Left ventricle myocardium superior (tissue), 1 donor: ENCODE measurements at places on chromosomes 5 and 9. TPM values are rescaled to one million over a fixed set of nuclear protein-coding genes. Genes with fewer than 3 reads are reported as not detected.

Gene SH3GL2
- total RNA-seq, result 3.1 TPM

Gene NPR3
- 16.3 TPM for total RNA-seq

Gene FAM221B
- not detected for total RNA-seq

Gene SPATA31A3
- total RNA-seq, result not detected

Gene DAB2
- total RNA-seq, result 32.4 TPM

Gene LCN15
- 0.59 TPM for total RNA-seq

Gene PCDHB4
- total RNA-seq, result 1.5 TPM

Gene SV2C
- total RNA-seq, result 0.05 TPM

Gene C5orf58
- not detected for total RNA-seq

Gene RFX3
- 3.0 TPM for total RNA-seq

Gene MYOT
- 8.7 TPM for total RNA-seq

Gene PCDHA4
- total RNA-seq, result 0.10 TPM

Gene TAF11L10
- not detected for total RNA-seq

Gene TTC39B
- 1.4 TPM for total RNA-seq

Gene C1QTNF2
- 1.3 TPM for total RNA-seq

Gene CXCL14
- 1.3 TPM for total RNA-seq

Gene PRRX2
- 0.20 TPM for total RNA-seq

Gene MED7
- total RNA-seq, result 10.2 TPM

Gene RASEF
- total RNA-seq, result not detected

Gene IL5
- total RNA-seq, result not detected

- DNase-seq, result no peak
These were observed 112.1 kb upstream of the LMX1B start for GRCh38 chr9:126501383-126502331.

DNA sequence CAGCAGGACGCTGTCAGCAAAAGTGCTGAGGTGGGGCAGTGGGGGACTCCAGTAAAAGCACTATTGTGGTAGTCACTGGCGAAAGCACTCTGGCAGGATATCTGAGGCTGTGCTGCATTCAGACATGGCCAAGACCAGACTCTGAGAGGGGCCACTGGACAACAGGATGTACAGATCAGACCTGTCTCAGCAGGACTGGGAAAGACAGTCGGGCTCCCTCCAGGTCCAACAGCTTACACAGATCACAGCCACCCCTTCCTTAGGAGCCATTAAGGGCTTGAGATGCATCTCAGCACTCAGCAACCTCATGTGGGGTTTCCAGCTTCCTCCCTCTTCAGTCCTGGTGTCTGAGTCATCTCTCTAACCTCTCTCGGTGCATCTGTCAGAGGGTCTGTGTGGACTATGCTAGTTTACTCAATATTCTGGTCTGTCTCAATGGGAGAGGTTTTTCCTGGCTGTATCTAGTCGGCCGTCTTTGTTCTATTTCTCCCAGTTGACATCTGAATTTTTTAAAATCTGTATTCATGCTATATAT lies 154.5 kb downstream of the CWC27 start:
- no peak for DNase-seq

DNA sequence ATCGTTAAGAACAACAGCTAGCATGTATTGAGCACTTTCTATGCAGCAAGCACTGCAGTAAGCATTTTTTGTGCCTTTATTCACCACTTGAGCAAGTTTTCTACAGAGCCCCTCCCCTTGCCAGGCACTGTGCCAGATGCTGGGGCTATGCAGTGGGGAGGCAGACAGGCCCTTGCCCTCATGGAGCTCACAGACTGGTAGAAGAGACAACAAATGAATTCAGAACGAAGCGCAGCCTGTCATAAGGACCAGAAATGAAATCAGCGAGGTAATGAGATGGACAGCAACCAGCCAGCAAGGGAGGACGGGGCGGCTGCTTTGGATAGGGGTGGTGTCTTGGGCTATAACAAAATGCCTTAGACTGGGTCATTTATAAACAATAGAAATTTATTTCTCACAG lies 68.8 kb downstream of the C9orf50 start:
- DNase-seq, result no peak

- no peak for DNase-seq
These were observed 250.4 kb upstream of the CHD1 start for GRCh38 chr5:99179206-99179605.

GRCh38 chr9:2286825-2287455 lies 271.8 kb downstream of the SMARCA2 start:
- no peak for DNase-seq

GRCh38 chr5:77015938-77016569 lies 14.2 kb upstream of the AGGF1 start:
- no peak for DNase-seq

DNA sequence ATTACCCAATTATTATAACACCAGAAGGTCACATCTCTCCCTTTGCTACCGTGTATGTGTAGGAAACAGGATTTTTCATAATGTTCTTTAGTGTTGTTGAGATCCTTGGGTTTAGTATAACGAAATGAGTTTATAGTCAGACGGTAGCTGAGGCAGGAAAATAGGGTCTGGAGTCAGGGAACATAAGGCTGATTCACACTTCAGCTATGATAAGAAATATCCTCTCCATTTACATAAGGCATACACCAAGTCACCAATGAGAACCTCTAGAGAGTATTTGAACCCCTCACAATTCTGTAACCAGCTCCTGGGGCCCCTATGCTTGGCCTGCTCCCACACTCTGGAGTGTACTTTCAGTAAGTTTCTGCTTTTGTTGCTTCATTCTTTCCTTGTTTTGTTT lies 58.9 kb upstream of the ANKH start:
- no peak for DNase-seq

DNA sequence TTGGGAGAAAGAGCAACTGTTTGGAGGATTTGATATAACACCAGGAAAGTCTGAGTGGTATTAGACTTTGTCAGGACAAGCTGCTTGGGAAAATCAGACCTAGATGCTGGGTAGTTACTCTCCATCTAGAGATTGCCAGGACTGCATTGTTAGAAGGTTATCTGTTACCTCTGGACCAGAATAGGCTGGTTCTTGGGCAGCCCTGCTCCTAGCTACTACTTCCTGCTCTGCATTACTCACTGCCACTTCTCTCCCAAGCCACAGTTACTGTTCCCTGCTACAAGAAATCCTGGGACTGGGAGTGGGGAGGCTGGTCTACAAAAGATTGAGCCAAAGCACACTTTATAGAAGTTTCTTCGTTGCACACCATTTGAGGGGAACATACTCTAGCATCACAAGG lies 95.5 kb upstream of the KCNN2 start:
- DNase-seq, result no peak

DNA sequence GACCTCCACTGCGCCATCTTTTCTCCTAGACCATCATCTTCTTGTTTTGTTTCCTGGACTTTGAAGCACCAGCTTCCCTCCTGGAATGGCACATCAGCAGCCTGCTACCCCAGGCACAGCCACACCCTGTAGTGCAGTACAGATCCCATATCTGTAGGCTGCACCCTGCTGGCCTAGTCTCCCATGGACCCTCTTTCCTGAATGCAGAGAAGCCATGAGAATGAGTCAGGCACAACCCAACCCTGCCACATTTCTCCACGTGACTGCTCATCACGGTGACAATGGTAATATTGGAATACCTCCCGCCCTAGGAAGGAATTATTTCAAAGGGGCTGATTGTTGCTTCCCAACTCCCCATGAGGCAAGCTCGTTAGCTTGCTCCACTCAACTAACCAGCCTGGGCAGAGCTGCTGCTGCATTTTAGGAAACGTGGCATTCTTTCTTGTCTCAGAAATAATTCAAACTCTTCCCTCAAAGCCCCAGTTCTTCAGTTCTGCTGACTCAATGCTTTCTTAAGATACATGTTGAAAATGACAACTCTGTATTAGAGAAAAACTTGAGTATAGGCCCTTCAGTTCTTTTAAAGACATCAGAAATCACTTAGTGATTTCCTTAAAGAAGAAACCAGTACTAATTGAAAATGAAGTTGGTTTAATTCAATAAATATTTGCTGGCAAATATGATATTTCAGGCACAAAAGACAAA lies 328.1 kb downstream of the MLLT3 start:
- no peak for DNase-seq

GRCh38 chr9:113611461-113612215 lies 148.1 kb downstream of the RGS3 start:
- no peak for DNase-seq

DNA sequence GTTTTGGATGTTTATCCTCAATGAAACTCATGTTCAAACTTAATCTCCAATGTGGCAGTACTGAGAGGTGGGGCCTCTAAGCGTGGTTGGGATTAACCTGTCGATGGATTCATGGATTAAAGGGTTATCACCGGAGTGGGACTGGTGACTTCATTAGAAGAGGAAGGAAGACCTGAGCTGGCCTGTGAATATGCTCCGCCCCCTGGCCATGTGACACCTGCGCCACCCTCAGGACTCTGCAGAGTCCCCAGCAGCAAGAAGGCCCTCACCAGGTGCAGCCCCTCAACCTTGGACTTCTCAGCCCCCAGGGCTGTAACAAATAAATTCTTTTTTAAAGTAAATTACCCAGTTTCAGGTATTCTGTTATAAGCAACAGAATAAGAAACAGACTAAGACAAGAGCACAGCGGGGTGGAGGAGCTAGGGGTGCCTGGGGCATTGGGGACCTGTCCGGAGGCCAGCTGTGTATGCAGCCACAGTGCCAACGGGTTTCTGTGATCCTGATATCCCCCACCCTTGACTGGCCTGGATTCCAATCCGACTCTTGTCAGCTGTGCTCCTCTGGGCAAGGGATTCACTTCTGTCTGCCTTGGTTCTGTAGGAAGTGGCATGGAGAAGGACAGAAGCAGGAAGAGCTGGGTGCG lies 3.2 kb upstream of the MAPK9 start:
- no peak for DNase-seq

GRCh38 chr5:88769165-88769564 lies 113.8 kb downstream of the MEF2C start:
- DNase-seq, result no peak

DNA sequence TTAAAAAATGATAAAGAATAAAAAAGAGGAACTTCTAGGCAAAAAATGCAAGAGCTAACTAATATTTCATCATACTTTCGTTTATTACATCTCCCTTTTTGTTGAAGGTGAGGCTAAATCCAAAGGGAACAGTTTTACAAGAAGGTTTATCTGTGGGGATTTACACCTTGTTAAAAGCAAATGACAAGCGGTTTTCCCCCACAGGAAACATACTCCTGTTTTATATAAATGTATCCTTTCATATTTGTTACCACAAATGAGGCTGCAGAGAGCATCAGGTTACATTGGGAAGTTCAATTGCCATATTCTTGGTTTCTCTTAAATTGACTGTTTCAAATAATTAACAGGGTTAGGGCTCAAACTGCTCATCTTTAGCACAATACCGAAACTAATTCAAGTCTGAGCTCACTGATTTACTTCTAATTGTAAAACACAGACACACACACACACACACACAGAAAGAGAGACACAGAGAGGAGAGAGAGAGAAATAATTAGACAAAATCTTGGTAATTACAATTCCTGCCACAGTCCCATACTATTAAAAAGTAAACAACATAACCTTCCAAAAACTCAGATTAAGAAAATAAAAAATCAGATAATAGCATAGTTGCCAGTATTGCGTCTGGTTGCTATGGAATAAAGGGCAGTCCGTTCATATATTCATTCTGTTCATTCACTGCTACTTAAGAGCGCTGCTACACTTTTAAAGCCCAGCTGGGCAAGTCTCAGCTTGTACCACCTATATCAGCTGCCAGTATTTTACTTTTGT lies 17.1 kb downstream of the RFX3 start:
- DNase-seq, result no peak

DNA sequence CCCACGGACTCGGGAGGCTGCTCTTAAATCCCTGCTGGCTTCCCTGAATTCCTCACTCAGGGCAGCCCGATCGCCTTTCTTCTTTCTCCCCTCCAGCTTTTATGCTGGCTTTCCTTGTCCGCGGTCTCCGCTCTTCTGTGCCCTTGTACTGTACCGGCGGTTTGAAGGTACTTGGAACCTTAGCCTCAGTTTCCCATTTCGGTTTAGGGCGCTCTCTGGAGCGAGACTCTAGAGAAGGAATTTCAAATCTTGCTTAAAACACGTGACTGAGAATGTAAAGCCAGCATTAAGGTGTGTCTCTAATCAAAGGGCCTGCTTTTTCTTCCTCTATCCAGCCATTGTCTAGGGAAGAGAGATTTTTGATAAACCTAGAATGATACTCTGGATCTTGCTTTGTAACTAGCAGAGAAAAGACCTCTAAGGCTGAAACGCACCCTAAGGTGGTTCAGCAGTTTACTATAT lies 650 bp downstream of the GPR107 start:
- no peak for DNase-seq

DNA sequence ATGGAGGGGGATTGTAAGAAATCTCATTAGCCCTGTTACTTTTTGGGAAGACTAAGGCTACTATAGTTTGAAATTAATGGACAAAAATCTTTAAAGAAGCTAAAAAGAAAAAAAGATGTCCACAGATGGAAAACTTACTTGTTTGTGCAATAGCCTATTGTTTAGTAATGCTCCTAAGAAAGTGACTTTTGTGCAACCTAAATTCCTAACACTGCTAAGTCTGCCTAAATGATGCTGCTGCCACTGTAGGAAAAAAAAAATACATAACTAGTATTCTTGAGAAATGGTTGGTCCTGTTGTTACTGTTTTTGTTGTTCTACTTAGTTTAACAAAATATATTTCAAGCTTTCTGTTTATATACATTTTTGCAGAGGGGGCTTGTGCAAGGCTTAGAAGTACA lies 108.2 kb upstream of the NR3C1 start:
- DNase-seq, result no peak

DNA sequence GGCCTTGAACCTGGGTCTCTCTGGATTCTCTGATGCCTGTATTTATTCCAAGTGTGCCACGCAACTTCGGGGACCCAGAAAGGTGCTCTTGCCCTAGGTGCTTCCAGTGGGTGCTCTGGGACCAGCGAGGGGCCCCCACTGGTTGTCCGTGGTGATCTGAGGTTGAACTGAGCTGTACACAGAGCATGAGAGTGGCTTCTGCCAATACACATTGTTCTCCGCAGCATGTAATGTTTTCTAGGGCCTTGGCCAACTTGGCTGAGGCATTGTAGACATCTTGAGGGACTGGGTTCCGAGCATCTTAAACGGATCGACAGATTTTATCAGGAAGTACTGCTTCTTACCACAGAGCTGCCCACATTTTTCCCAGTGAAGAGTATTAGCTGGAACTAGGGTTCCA lies 117.9 kb downstream of the MTX3 start:
- DNase-seq, result no peak

DNA sequence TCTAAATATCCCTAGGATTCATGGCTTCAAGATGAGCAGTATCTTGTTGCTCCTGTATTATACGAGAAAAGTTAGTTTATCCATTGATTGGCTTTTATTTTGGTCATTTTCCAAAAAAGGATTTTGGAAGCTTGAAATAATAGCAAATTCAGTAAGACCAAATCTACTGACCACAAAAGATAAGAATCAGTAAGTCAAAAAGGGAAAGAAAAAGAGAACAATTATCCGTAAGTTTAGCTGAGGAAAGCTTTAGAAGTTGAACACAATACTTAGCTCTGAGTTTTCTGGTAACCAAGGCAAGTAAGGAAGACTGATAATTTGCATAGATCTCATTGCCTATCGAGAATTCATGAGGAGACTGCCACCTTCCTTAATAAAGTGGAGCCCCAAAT lies 9.1 kb downstream of the TGFBR1 start:
- DNase-seq, result no peak

DNA sequence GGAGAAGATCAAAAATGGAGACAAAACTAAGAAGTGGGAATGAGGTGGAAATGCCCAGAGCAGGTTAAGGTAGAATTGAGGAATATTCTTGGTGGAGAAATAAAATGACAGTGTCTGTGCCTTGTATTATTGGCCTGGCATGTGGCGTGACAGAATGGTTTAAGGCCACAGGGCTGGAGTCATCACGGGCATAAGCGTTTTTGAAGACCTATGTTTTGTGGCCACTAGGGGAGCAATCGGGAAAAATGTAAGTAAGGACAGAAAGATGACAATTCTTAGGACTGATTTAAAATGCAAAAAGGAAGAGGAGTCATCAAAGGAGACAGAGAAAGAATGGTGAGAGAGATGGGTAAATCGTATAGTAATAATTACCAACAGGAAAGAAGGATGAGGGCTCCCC lies 72.2 kb upstream of the EPB41L4A start:
- DNase-seq, result no peak
